ENCODE measurements at places on chromosomes 13 and 19.
A peak's percentile ranks its signal among the peaks of the same experiment; 100 is the strongest.

DNA sequence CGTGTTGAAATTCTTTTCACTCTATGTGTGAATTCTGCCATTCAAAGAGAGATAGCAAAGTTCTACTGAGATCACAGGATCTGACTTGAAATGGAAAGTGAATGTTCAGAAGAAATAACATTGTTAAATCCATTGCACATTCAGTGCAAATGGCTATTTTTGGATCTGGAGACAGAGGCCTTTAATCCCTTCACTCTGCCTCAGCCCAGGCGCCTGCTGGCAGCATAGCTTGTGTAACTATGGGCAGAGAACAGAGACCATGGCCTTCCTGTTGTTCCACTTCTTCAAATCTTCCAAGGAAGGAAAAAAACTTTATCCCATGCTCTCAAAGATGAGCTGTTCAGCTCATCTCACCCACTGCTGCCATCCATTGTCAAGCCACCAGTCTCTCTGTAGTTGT, 265.4 kb downstream of the LMO7 start:
- DNase-seq, result no peak

DNA sequence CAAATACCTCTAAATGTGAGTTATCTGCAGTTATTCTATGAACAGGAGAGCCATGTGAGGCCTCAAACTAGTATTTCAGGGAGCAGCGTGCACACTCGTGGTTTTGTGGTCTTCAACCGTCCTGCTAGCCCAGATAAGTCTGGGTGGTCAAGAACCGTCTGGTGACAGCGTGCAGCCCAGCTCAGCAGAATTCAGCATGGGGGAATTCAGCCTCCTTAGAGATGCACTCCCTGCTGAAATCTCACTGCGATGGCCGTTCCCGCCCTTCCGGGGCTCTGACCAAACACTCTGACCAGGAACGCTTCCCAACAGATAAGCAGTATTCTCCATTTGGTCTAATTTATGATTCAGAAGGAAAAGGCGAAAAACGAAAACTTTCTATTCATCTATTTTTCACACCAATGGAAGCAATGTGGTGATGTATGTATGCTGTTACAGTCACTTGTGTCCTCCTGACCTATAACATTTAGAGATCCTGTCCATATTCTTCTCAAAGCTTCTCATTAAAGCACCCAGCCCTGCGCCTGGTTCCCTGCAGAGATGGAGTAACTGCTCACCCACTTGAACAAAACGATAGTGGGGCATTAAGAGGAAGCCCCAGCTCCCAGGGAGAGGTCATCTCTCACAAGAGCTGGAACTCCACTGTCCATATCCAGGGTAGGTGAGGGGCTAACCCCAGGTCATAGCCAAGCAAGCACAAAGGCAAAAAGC, 2.9 kb downstream of the ANKRD27 start:
- no peak for DNase-seq

DNA sequence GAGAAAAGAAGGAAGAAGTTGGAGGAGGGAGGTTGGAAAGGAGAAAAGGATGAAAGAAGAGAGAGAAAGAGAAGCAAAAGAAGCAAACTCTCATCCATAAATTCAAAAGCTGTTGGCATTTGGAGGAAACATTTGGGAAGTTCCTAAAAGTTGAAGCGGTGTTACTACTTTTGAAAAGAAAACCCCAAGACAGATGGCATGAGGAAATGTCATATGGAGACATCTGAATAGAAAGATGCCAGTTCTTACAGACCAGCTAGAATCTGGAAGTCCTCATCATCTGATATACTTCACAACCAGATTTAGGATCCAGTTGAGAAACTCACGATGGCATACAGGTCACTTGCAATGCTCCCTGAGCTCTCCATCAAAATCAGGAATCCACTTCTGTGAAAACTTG, 86.9 kb downstream of the RAP2A start:
- no peak for DNase-seq

DNA sequence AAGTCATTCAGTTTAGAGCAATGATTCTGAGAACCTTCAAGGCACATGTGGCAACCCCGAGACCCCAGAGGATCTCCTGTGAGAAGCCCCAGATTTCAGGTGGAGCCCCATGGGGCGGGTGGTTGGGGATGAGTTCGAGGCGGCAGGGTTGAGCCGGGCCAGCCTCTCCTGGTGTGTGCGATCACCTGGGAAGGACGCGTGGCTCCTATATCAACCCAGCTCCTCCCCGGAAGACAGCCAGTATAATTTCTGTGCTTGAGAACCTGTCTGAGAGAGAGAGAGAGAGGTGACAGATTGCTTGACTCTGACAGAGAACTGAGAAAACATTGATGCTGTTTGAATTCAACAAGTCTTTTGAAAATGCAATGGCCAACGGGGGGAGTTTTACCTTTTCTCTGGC, 89.0 kb downstream of the TEX29 start:
- DNase-seq, result no peak

- DNase-seq, result no peak
Measured at GRCh38 chr13:49044008-49044407, 68.3 kb downstream of the FNDC3A start.

- no peak for DNase-seq
Measured at GRCh38 chr19:17910791-17911360, 21.9 kb upstream of the CCDC124 start.

GRCh38 chr19:6738787-6739389, 592 bp upstream of the TRIP10 start:
- DNase-seq, result no peak

DNA sequence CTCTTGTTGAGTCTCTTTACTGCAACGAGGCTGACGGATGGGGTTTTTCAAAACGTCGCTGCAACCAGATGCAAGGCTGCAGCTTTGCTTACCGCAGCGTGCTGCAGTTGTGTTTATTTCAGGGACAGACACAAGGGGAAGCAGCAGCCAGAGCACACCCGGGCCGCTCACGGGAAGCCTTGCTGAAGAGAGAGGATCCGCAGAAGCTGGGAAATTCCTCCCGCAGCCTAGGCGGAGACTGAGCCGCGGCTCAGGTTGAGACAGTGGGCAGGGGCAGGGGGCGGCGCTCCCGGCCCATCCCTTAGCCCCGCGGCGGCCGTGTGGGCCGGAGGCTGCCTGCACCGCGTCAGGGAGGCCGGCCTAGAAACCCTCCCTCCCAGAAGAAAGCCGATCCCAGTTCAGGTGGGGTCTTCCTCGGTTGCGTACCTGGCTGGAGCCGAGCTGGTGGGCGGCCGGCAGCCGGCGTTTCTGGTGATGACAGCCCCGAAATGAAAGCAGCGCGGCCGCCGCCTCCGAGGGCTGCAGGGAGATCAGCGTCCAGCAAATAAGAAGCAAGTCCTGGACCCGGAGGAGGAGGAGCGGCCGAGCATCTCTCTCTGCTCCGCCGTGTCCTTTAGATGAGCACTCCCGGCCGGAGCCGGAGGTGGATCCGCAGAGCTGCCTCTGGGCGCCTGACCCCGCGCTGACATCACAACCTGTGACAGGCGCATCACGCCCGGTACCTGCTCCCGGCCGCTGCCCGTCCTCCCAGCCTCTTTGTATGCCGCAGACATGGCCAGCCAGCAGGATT, at the start of gene FRY:
TSS of gene FRY (plus strand) at position 750 of the 790 bp plus-strand sequence. CDS start at position 772, 22 bp downstream.
- peak; percentile 58 for DNase-seq

DNA sequence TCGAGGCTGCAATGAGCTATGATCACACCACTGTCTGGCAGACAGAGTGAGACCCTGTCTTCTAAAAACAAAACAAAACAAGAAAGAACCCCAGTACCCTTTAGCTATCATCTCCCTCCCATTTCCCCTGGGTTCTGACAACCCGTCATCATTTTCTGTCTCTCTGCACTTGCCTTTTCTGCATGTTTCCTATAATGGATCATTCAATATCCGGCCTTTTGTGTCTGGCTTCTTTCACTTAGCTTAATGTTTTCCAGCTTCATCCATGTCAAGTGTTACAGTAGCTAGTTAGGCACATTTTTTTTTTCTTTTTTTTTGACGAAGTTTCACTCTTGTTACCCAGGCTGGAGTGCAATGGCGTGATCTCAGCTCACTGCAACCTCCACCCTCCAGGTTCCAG, 16.5 kb downstream of the AP2S1 start:
- no peak for DNase-seq

- no peak for DNase-seq
Measured at GRCh38 chr13:41137951-41138350, 5.3 kb upstream of the KBTBD6 start.

DNA sequence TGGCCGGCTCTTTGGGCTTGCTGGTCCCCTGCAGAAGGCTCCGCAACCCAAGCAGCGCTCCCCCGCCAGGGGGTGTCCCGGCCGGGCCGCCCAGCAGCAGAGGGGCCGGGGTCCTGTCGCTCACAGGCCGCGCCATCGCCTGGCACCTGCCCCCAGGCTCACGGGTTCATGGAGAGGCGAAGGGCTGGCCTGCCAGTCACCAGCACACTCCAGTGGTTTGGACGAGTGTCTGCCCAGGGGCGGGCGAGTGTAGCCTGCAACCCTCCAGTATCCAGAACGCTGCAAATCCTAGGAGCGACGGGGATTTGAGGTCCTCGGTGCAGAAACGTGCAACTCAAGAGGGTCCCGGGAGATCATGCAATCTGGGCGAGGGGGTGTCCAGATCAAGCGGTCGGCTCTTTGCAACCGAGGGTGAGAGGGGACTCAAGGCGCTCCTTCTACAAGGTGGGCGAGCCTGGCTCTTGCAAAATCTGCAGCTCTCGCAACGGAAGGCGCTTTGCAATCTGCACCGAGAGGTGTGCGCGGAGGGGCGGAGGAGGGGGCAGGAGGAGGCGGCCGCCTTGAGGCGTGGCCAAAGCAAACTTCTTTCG, at the start of gene DBP:
TSS of gene DBP (minus strand) at position 521 of the 590 bp plus-strand sequence. CDS start at position 136, 385 bp downstream.
- no peak for DNase-seq

DNA sequence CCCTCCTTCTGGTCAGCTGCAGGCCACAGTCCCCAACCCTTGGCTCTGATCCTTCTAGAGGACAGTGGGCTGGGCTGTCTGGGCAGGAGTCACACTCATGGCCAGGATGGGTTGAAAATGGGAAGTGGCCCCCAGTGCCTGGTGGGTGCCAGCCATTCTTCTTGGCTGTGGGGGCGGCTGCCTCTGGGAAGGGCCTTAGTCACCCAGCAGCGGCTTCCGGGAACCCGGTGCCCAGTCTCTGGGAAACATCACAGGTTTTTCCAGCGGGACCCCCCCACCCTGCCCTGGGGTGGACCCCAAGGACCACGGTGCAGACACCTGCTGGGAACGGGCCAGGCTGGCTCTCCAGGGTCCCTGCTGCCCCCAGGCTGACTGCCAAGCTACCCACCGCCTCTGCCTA, 27.3 kb upstream of the SLC7A10 start:
- peak; percentile 74 for DNase-seq

DNA sequence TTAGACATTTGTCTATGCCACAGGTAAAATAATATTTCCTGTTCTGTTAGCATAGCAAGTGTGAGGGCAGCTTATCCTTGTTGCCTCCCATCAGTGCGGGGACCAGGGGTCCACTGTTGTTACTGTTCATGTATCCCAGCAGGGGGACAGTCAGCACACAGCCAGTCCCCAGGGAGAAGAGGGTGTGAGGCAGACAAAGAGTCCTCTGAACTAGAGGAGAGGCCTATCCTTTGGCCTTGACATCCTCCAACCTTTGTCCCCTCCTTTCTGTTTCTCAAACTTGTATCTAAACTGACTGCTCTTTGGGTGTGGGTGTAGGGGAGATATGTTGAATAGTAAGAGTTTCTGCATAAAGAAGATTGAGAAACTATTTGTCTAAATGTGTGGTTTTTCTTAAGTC, 2.9 kb upstream of the GPR18 start:
- no peak for DNase-seq

DNA sequence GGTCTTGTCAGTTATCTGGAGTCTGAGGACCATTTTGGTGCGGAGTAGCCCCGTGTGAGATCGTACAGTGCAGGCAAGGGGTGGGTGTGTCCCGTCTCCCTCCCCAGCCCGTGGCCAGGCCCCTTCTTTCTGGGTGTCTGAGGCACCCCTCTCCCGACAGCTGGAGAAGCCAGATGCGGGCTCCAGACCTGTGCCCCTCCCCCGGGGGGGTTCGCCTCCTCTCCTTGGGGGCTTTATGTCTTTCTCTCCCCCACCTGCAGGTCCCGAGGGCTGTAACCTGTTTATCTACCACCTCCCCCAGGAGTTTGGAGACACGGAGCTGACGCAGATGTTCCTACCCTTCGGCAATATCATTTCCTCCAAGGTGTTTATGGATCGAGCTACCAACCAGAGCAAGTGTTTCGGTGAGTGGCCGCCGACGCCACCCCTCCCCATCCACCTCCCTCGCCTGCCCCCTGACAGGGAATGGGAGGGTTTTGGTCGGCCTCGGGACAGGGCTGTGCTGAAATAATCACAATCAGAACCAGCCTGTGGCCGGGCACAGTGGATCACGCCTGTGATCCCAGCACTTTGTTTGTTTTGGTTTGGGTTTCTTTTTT, 65.6 kb downstream of the CELF5 start:
- no peak for DNase-seq

- no peak for DNase-seq
Measured at GRCh38 chr13:98044301-98044700, 90.8 kb downstream of the IPO5 start.

DNA sequence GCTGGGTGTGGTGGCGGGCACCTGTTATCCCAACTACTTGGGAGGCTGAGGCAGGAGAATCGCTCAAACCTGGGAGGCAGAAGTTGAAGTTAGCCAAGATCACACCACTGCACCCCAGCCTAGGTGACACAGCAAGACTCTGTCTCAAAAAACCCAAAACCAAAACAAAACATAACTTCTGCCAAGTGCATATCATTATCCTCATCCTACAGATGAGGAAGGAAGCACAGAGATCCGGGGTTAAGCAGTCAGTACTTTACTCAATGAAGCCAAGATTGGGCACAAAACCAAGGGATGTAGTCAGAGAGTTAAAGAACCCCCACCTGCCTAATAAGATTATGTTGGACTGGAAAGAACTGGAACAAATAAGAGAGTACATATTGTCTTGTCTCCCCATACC, 5.5 kb upstream of the TMTC4 start:
- no peak for DNase-seq
